ENCODE measurements at places on chromosomes 3 and 15.

- peak; percentile 12 for DNase-seq
These were observed 60.0 kb downstream of the RPL22L1 start for GRCh38 chr3:170809975-170810357.

DNA sequence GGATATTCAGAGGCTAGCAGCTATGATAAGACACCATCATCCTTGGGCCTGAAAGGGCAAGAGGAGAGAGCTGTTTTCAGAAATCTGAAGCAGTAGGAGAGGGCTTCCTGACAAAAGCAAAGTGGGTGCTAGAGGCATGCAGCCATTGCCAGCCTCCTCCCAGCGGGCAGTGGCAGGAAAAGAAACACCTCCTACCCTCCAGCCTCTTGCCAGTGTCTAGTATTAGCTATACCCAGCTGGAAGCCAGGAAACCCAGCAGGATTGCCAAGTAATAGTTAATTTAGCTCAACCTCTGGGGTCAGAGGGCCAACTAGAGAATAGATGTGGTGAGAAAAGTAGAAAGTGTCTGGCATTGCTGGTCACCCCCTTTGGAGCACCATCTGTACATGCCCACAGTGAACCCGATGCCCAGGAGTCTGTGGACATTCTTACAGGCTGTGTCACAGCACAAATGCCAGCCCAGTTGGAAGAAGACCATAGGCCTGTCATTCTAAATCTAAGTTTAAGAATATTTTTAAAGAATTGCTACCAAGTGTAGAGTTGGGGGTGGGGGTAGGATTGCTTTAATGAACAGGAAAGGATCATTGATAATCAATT lies 85.3 kb downstream of the HCN4 start:
- DNase-seq: no peak

- DNase-seq: no peak
These were observed 71.0 kb downstream of the SLMAP start for GRCh38 chr3:57826952-57827723.

GRCh38 chr15:73991260-73991659 lies 835 bp downstream of the STOML1 start:
- no peak for DNase-seq

- DNase-seq: no peak
These were observed 13.1 kb upstream of the ALCAM start for GRCh38 chr3:105353485-105354161.

GRCh38 chr3:188212308-188212969 lies 58.5 kb downstream of the LPP start:
- no peak for DNase-seq

DNA sequence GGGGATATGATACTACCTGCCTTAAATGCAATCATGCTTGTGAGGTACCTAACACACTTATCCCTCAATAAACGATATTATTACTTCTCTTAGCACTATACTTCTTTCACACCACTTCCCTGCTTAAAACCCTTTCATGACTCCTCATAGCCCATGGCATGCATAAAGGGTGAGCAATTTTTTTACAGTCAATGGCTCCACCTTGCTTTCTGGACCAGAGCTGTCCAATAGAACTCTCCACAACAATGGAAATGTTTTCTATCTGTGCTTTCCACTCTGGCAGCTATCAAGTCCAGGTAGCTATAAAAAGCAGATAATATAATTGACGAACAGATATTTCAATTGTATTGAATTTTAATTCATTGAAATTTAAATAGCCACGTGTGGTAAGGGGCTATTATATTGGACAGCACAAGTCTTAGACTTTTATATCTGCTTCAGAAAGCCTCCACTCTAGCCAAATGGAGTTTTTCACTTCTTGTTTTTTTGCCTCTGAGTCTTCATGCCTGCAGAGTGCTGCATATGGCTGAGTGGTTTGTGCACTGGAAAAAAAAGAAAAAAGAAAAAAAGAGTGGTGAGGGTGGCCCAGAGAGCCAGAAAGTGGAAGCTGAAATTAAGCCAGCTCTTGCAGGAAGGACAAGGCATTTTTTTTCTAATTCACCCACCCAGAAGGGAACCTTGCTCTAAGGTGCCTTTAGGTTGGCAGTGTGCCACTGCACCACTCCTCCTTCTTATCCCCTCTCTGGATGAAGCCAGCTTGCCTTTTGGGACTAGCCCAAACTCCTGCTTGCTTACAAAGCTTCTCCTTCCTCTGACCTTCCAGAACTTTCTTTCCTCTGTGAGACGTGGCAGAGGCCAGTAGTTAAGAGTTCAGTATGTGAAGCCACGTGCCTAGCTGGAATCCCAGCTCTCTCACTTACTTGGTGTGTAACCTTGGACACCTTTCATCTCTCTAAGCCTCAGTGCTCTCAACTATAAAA lies 239.0 kb upstream of the LRTM1 start:
- DNase-seq: no peak

DNA sequence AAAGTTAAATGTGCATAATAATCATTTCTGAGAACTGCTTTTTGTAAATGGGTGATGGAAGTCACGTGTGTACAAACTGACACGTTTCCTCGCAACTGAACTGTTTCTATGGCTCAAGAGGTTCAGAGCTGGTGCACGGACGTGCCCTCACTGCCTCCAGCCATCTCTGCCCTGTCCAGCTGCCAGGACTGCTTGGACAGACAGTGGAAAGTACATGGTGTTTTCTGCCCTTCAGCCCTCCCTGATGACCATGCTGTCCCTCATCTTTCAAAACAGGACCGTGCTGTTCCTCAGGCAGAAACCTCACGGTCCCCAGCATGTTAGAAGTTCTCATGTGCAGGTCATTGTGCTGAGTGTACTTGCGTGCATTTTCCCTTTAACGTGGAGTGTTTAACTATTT lies 38.7 kb downstream of the GJD2 start:
- no peak for DNase-seq

DNA sequence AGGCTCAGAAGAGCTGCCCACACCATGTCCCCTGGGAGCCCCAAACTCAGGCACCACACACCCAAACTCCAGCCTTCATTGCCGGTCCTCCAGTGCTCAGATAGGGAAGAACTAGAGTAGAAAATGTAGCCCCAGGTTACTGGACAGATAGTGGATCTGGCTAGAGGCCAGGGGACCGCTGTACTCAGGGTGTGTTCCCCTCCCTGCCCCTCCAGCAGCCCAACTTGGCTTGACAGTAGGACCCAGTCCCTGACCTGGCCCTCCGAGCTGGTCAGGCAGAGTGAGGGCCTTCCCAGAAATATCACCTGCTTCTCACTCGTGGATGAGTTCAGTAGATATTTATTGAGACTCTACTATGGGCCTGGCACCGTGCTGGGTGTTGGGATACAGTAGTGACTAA lies 100.0 kb downstream of the CORO2B start:
- no peak for DNase-seq

DNA sequence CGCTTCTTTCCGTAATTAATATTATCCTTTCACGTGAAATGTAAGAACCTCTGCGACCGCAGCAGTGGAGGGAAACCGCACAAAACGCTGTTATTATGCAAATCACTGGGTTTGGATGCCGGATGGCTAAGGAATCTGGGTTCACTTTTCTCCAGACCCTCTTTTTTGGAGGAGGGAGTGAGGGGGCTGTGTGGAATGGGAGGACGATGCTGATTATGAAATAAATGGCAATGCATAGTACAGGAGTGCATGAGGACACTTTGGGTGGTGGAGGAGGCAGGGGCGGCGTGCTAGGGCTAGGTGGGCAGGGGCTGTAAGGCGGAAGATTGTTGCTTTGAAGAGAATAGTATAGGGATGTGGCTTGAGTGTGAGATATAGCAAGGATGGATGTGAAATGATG lies 1.8 kb downstream of the CADM2 start:
- DNase-seq: no peak

DNA sequence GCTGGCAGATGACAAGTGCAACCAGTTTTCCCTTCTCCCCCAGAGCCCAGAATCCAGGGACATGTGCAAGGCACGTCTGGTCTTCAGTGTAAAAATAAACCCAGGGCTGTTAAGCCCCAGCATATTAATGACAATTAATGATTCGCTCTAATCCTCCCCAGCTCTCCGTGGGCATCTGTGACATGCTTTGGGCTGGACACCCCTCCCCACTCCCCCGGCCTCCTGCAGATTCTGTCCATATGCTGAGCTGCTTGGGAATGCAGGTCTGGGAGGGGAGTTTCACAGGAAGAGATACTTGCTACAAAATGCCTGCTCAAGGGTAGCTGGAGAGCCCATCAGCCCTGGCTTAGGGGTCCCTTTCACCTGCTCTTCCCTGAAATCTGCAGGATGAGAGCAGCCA lies 43.0 kb upstream of the NTRK3 start:
- DNase-seq: no peak

GRCh38 chr15:101242160-101242998 lies 9.5 kb downstream of the CHSY1 start:
- no peak for DNase-seq
